Mucosa of gallbladder (tissue), 1 donor: ENCODE measurements at places on chromosomes 5 and 9. TPM values are rescaled to one million over a fixed set of nuclear protein-coding genes. Genes with fewer than 3 reads are reported as not detected.

GRIN1 gene
- 0.83 TPM for total RNA-seq

F2RL1 gene
- total RNA-seq = 48.9 TPM

CTNND2 gene
- 131 TPM for total RNA-seq

PCDHA7 gene
- 0.89 TPM for total RNA-seq

ZNF300 gene
- 5.0 TPM for total RNA-seq

GPR150 gene
- not detected for total RNA-seq

DIRAS2 gene
- 26.3 TPM for total RNA-seq

KCNV2 gene
- not detected for total RNA-seq

LIX1 gene
- 0.17 TPM for total RNA-seq

NMRK1 gene
- 32.9 TPM for total RNA-seq

SHC3 gene
- total RNA-seq = 1.7 TPM

LHX6 gene
- 4.5 TPM for total RNA-seq

AIF1L gene
- 7.0 TPM for total RNA-seq

ELAVL2 gene
- total RNA-seq = 0.23 TPM

SQSTM1 gene
- 711 TPM for total RNA-seq

CATSPER3 gene
- 1.0 TPM for total RNA-seq

ADCY2 gene
- total RNA-seq = 2.4 TPM

TGFBI gene
- 235 TPM for total RNA-seq

FAM193B gene
- 98.1 TPM for total RNA-seq

NKD2 gene
- total RNA-seq = 7.6 TPM

ADGRD2 gene
- total RNA-seq = not detected

PALM2AKAP2 gene
- 10.1 TPM for total RNA-seq
